ENCODE measurements at places on chromosomes 1 and 21.

- H3K4me3 ChIP-seq, result no peak overlapping the region
- no peak overlapping the region for H3K27ac ChIP-seq
- H3K4me1 ChIP-seq, result no peaks in the 10 kb centered on the region
- no peaks in the 10 kb centered on the region for H3K36me3 ChIP-seq
- H3K27me3 ChIP-seq, result no peaks in the 10 kb centered on the region
Observed at GRCh38 chr1:70990469-70991253, 57.0 kb downstream of the PTGER3 start.

DNA sequence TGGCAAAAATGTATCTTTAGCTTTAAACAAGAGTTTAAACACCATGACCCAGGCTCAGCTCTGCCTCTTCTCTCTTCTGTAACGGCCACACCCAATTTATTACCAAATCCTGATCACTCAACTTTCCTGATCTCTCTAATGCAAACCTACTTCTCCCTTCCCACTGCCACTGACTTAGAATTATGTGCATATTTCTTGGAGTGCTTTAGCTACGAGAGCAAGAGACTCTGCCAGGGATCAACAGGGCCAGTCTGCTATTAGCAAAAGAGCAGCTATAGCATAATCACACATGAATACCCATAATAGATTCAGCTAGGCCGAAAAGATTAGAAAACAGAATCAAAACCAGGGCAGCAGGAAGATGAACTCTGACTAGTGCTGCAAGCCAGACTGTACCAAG is 215.5 kb downstream of the MRPL39 start:
- peaks cover 10% of the 10 kb centered on the region for H3K36me3 ChIP-seq
- H3K4me3 ChIP-seq, result no peak overlapping the region
- DNase-seq, result no peak
- H3K27ac ChIP-seq, result no peak overlapping the region
- H3K27me3 ChIP-seq, result no peaks in the 10 kb centered on the region

DNA sequence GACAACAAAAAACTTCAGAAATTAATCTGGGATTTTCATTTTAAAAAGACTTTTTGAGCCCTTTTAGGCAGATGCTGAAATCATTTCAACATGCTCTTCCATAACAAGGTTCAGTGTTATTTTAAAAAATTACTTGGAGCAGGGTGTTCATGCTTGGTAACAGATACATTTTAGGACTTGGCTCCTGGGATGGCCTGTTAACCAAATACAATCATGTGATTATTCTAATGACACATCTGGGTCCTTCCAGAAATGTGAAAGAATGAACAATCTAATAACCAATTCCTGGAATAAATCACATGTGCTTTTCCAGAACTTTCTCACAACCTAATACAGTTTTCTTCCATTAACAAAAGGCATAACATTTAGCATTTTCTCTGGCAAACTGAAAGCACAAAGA is 379.8 kb upstream of the RUNX1 start:
- peaks cover 2% of the 10 kb centered on the region for H3K27me3 ChIP-seq
- DNase-seq, result no peak
- H3K27ac ChIP-seq, result no peak overlapping the region
- peaks cover 21% of the 10 kb centered on the region for H3K4me1 ChIP-seq
- peaks cover 27% of the 10 kb centered on the region for H3K36me3 ChIP-seq

- H3K27ac ChIP-seq, result no peak overlapping the region
- H3K4me3 ChIP-seq, result no peak overlapping the region
- H3K36me3 ChIP-seq, result no peaks in the 10 kb centered on the region
Observed at GRCh38 chr1:227914801-227915563, 32.8 kb downstream of the WNT9A start.

GRCh38 chr1:15388201-15388880 is 21.3 kb upstream of the EFHD2 start:
- peak overlapping the region; percentile 35 for H3K4me3 ChIP-seq
- no peak for DNase-seq
- H3K4me1 ChIP-seq, result peaks cover 51% of the 10 kb centered on the region

DNA sequence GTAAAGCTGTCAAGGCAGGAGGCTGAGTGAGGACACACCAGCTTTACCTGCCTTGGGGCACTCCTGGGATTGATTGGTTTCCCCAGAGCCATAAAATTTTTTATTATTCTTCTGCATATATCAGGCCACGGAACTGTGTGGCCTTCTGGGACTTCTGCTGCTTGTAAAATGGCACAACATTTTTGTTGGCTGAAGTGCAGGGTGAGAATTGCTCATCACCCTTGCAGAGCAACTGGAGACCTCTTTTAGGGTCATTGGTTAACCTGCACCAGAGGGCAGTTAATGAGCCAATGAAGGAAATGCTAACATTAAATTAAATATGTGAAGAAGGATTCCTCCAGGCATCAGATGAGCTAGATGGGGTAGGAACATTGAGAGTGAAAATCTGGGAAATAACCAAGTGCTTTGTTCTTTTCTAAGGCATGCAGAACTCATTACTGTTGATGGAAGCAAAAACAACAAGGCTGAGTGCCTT is 87.7 kb downstream of the LTN1 start:
- no peaks in the 10 kb centered on the region for H3K36me3 ChIP-seq
- no peak for DNase-seq
- no peak overlapping the region for H3K4me3 ChIP-seq
- H3K27ac ChIP-seq, result no peak overlapping the region
- H3K4me1 ChIP-seq, result no peaks in the 10 kb centered on the region

DNA sequence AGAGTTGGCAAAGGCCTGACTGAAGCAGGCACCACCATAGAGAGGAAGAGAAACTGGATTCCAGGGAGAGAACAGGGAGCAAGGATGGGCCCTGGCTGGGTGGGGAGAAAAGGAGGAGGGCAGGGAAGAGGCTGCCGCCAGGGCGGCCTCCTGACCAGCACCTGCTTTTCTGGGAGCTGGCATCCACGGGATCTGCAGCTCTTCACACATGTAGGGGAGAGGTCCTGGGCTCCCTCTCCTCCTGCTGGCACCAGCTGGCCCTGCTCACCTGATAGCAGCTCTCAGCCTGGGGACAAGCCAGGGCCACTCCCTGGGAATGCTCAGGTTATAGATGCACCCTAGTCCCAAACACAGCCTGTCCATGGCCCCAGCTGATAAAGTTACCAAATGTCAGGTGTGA is 39.9 kb downstream of the TEX35 start:
- peaks cover 23% of the 10 kb centered on the region for H3K36me3 ChIP-seq
- no peak overlapping the region for H3K27ac ChIP-seq
- H3K4me3 ChIP-seq, result no peak overlapping the region
- no peaks in the 10 kb centered on the region for H3K4me1 ChIP-seq

DNA sequence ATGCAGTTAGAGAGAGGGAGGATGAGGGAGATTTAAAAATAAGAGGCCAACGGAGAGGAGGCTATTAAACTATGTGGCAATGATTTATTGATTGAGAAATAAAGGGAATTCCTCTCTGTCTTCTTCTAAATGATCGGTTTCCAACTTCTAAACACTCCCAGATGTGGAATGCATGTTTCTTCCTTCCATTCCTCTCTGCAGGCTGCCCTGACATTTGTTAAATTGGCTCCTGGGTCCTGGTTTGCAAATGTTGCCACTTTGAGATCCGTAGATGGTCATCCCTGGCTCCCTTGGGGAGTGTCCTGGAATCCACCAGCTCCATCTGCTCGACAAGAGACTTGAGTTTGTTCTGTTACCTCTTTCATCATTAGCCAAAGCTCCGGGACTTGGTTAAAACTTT is 10.3 kb upstream of the C1orf198 start:
- peaks cover 15% of the 10 kb centered on the region for H3K4me1 ChIP-seq
- no peak overlapping the region for H3K27ac ChIP-seq
- H3K4me3 ChIP-seq, result no peak overlapping the region
- no peaks in the 10 kb centered on the region for H3K36me3 ChIP-seq
- DNase-seq, result no peak

DNA sequence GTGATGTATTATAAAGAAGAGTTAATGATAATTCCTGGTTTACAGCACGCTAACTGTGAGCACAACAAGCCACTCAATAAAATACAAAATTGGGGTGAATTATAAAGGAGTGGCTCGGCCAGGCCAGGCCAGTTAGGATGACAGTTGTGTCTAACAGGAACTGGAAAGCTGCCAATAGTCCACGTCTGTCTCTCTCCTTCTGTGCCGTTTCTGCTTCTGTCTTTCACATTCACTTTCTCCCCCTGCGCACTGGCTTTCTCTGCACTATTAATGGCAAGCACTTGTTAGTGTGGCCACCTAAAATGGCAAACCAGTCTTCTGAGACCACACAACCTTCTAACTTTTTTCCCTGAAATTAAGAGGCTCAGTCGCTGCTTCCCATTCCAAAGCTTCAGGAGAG is 394.3 kb downstream of the NTNG1 start:
- no peak overlapping the region for H3K4me3 ChIP-seq
- no peak for DNase-seq
- no peaks in the 10 kb centered on the region for H3K27me3 ChIP-seq
- peaks cover 10% of the 10 kb centered on the region for H3K4me1 ChIP-seq

- peaks cover 35% of the 10 kb centered on the region for H3K4me1 ChIP-seq
- DNase-seq, result no peak
- no peak overlapping the region for H3K4me3 ChIP-seq
- peaks cover 41% of the 10 kb centered on the region for H3K36me3 ChIP-seq
Observed at GRCh38 chr1:166869318-166870099, 6.6 kb downstream of the TADA1 start.

- H3K27ac ChIP-seq, result no peak overlapping the region
- H3K4me1 ChIP-seq, result peaks cover 5% of the 10 kb centered on the region
- H3K4me3 ChIP-seq, result no peak overlapping the region
- DNase-seq, result no peak
- no peaks in the 10 kb centered on the region for H3K27me3 ChIP-seq
Observed at GRCh38 chr1:243343970-243344937, 88.4 kb downstream of the SDCCAG8 start.

GRCh38 chr1:177425199-177425598 is 254.4 kb downstream of the BRINP2 start:
- no peaks in the 10 kb centered on the region for H3K27me3 ChIP-seq
- no peak overlapping the region for H3K27ac ChIP-seq
- H3K4me3 ChIP-seq, result no peak overlapping the region

DNA sequence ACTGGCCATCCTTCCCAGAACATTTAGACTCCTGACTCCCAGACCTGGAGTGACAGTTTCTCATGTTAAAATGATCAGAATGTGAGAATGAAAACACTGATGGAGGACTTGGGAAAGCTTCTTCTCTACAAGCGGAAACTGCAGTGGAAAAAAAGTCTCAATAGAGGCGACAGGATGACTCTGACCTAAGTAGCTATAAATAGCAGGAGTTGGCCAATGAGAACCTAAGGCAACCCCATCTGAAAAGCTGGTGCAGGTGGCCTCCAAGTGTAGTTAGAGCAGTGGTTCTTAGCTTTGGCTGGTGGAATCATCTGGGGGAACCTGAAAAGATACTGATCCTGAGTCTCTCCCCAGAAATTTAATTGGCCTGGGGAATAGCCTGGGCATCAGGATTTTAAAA is 44.2 kb upstream of the EXOSC10 start:
- H3K27me3 ChIP-seq, result no peaks in the 10 kb centered on the region
- no peak for DNase-seq
- H3K4me1 ChIP-seq, result peaks cover 12% of the 10 kb centered on the region
- H3K4me3 ChIP-seq, result no peak overlapping the region

DNA sequence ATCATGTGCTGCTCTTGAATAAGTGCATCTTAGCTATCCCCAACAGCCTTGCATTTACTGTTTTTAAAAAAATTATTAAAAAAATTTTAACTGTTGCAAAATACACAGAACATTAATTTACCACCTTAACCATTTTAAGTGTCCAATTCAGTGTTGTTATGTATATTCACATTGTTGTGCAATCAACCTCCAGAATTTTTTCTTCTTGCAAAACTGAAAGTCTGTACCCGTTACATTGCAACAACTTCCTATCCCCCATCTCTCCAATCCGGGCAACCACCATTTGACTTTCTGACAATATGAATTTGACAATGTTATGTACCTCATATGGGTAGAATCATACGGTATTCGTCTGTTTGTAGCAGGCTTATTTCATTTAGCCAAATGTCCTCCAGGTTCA is 83.1 kb downstream of the FMN2 start:
- H3K27me3 ChIP-seq, result no peaks in the 10 kb centered on the region
- H3K36me3 ChIP-seq, result no peaks in the 10 kb centered on the region
- H3K4me1 ChIP-seq, result no peaks in the 10 kb centered on the region
- no peak overlapping the region for H3K4me3 ChIP-seq
- no peak for DNase-seq

DNA sequence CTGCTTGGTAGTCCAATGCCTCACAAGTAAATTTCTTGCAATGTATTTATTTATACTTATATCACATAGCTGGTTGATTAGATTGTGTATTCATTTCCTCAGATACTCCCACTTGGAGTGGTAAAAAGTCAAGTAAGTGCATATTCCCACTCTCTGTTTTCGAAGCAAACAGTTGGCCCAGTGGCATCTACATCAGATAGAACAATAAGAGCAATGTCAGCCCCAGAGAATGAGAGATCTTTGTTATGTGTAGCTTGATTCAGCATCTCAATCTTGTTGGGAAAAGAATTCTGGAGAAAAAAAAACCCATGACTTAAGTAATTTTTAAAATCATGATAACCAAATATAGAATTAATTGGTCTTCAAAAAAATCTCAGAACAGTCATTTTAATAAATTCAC is 25.5 kb downstream of the RGL1 start:
- H3K27me3 ChIP-seq, result no peaks in the 10 kb centered on the region
- no peak overlapping the region for H3K4me3 ChIP-seq
- no peaks in the 10 kb centered on the region for H3K36me3 ChIP-seq

DNA sequence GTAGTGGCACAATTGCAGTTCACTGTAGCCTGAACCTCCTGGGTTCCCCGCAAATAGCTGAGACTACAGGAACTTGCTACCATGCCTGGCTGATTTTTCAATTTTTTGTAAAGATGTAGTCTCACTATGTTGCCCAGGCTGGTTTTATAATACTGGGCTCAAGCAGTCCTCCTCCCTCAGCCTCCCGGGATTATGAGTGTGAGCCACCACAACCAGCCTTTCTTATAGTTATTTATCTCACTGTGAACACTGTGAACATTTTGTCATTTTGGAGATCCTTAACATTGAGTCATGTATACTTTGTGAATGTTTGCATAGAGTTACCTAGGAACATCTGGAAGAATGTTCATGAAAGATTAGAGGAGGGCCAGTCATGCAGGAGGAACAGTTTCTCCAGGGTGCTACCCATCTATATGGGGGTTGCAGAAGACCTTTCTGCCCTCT is 127.1 kb upstream of the CACYBP start:
- peak overlapping the region; percentile 99 for H3K27ac ChIP-seq
- H3K36me3 ChIP-seq, result peaks cover 14% of the 10 kb centered on the region
- peaks cover 54% of the 10 kb centered on the region for H3K4me1 ChIP-seq

DNA sequence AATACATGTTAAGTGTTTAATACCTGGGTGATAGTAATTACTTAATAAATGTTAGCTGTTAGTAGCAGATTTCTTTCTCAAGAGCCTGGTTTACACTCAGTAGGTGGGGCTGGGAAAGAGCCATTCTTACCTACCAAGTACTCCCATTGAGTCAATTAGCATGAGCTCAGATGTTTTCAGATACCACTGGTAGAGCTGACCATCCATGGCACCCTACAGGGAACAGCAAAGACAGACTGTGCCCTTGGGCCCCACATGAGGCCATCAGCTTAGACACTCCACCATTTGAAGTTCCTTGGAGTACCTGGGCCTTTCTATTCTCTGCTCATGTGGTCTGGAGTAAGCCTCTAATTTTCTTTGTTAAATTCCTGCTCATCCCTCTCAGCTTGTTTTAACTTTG is 179.3 kb downstream of the CACNA1E start:
- no peaks in the 10 kb centered on the region for H3K36me3 ChIP-seq
- H3K27ac ChIP-seq, result no peak overlapping the region
- H3K4me3 ChIP-seq, result no peak overlapping the region
